Stimulated activated CD8-positive, alpha-beta memory T cell treated with anti-CD3 and anti-CD28 coated beads, Interleukin-7, amount 100 ng/mL, for 1 hour (primary cell): ENCODE measurements at places on chromosomes 12 and 14.

- no peak for DNase-seq
These were observed 7.2 kb upstream of the CRIP2 start for GRCh38 chr14:105467249-105467941.

GRCh38 chr12:131105736-131106348, 152.1 kb downstream of the ADGRD1 start:
- DNase-seq: no peak

DNA sequence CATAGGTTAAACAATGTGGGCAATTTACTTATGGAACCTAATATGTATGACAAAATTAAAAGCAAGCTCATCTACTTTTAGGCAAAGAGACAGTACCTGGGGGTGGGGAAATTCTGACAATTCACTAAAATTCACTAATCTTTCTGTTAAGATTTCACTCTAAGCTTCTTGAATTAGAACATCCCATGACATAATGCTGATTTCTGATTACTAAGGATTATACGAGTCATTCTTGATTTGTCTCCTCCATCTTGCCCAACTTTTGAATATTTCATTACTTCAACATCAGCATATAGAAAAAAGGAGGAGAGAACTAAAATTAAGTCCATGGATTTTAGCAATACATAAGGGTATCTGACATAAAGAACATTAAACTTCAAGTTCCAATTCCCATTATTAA, 2.4 kb downstream of the CEP83 start:
- no peak for DNase-seq

DNA sequence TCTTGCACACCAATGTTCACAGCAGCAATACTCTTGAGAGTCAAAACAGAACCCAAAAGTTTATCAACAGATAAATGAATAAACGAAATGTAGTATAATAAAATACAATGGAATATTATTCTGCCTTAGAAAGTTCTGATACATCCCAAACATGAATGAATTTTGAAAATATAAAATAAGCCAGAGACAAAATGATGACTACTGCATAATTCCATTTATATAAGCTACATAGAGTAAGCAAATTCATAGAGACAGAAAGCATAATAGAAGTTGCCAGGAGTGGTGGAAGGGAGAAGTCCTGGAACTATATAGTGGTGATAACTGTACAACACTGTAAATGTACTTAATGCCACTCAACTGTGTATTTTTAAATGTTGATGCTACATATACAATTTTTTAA, 21.1 kb downstream of the KDM5A start:
- DNase-seq: no peak

- DNase-seq: no peak
These were observed at the start of gene MYL2 for GRCh38 chr12:110920324-110920910. Gene MYL2, minus strand, starts transcription at chr12:110920579. Its CDS starts 50 bp downstream, at chr12:110920529.

- no peak for DNase-seq
These were observed 18.0 kb downstream of the BICD1 start for GRCh38 chr12:32124637-32125036.

DNA sequence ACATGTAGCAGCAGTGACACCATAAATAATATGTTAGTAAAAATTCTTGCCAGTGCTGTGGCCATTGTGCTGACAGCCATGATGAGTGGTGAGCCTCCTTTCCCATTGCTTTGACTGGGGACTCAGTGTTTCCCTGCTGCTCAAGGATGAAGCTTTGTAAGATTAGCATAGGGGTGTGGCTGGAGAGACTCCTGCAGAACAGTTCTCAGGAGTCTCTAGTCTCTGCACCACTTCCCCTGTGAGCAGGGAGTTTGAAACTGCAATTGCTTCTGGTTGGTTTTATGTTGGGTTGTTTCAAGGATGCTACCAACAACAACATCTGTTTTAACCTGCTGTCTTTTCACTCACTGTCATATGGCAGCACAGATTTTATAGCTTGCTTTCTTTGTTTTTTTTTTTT, 41.4 kb downstream of the ZC3H14 start:
- no peak for DNase-seq

DNA sequence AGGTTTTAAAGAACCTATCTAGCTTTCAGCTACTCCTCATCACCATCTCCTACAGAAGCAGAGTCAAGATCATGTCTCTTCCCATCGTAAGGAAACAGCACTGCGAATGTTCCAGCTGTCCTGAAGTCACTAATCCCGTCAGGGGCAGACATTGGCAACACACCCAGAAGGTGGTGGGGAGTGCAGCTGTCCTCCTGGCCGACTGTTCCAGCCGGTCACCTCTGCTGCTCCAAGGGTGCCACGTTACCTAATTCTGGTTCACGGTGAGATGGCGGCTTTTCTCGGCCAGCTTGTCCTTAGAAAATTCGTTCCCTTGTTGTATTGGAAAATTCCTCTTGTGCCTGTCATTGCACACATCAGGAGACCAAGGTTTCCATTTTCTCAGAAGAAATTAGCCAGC, 196.2 kb downstream of the ZFP36L1 start:
- no peak for DNase-seq

DNA sequence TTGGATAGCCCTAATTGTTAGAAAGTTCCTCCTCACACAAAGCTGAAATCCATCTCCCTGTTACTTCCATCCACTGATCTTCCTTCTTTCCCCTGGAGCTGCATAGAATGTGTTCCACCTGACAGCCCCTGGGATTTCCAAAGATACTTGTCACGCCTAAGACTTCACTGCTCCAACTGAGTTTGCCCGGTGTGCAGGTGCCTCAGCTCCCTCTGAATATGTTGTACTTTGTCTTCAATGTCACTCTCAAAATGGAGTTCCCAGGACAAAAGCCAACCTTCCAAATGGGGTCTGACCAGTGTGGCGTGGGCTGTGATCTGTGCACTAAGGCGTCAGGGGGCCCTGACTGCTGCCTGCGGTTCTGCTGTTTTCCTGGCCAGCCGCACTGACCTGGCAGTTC, 42.8 kb downstream of the CACNA2D4 start:
- no peak for DNase-seq

GRCh38 chr14:52089218-52089617, 20.4 kb upstream of the NID2 start:
- DNase-seq: no peak

DNA sequence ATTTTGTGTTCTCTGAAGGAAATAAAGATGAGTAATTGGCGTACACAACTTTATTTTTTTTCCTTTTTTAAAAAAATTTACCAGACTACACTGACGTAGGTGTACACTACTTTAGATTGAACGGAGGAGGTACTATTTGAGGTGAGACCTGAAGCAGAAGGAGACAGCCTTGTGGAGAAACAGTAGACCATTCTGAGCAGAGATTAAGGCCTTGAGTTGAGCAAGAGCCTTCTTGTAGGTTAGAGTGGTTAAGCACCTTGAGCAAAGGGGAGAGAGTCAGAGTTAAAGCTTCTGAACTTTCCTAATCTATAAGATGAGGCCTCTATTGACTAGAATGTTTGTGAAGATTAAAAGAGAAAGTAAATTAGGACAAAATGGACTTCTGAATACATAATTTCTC, 2.5 kb downstream of the LEMD3 start:
- no peak for DNase-seq

DNA sequence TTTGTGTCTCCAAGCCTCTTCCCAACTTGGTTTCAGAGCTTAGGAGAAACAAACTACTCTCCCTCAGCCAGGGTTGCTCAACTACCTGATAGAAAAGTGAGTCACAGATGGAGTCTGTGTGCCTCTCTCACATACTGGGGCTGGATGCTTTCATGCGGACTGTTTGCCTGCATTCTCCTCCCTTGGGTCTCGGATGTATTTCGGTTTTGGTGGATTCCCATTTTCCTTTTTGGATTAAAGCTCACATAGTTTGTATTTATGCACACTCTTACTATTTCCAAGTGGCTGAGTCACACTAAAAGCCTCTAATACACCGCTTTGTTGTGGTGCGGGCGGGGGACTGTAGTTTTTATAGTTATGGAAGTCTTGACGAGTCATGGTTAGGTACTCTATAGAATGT, 505.4 kb downstream of the LRFN5 start:
- no peak for DNase-seq

DNA sequence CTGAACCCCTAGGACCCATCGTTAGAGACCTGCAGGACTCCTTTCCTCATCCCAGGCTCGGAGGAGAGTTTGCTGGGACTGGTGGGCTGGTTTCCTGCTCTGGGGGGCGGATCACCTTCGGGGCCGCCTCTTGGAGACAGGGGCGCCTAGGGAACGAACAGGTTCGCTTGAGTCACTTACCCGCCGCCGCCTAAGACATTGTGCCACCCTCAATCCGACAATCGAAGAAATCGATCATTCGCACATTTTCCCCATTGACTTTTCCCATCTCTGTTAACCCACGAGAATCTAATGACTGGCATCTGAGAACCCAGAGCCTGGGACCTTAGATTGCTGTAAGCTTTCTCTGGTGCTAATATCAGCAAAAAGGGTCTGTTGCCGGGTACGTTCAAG, 322 bp downstream of the SLC39A9 start:
- DNase-seq: no peak

DNA sequence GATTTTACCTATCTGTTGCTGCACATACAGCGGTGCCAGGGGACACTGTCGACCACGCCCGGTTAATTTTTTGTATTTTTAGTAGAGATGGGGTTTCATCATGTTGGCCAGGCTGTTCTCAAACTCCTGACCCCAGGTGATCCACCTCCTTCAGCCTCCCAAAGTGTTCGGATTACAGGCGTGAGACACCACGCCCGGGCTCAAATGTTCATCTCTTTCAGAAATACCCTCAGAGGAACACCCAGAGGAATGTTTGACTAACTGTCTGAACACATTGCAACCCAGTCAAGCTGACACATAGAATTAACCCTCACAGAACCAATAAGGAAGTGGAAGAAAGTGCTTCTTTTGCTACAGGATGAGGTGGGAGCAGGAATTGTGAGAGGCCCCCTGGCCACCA, 15.0 kb upstream of the ETFBKMT start:
- no peak for DNase-seq

DNA sequence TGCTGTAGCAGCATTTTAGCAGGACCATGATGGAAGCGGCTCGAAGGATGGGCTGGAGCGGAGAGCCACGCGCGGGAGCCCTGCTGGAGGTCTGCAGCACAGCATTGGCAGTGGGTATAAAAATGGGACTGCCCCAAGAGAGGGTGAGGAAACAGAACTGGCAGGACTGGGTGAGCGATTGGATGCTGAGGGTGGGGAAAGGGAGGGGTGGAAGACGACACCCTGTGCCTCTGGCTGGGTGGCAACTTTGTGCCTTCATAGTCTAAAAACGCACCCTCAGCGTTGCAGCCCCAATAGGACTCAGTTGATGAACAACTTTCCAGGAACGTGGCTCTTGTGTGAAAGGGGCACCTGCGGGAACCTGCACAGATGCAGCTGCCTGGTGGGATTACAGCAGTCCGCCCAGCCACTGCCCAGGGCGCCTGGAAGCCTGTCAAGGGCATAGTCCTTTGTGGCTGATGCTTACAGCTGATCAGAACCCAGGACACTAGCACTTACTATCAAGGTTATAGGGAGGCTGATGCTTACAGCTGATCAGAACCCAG, 73.0 kb downstream of the NINJ2 start:
- DNase-seq: no peak

DNA sequence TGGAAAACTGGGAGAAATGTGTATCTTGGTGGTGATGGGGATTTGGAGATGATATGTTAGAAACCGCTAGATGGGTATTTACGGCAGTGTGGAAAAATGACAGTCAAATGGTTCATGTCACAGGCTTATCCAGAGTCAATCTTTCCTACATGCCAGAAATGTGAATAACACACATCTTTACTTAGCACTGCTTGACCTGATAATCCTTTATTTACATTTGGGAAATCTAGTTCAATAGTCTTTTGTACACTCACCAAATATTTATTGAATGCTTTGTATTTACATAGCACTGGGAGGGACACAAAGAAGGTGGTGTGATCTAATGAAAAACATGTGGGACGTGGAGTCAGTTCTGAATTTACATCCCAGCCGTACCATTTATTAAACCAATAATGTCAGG, 208.2 kb downstream of the DIO2 start:
- no peak for DNase-seq

DNA sequence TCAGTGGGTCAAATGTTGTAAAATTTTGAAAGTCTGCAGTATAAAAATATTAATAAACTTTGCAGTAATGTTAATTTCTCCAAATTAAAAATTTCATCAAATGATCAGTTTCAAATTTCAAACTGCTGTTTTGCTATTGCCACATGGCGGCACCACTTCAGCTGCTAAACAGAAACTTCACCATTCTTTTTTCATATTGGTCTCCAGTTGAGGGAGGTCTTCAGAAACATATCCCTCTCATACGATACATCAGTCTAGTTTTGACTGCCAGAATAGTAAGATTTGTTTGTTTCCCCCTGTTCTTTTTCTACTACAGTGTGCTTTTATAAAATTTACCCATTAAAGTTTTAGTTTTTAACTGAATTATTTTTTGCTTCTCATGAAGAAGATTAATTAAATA, 4.2 kb upstream of the TRHDE start:
- no peak for DNase-seq

DNA sequence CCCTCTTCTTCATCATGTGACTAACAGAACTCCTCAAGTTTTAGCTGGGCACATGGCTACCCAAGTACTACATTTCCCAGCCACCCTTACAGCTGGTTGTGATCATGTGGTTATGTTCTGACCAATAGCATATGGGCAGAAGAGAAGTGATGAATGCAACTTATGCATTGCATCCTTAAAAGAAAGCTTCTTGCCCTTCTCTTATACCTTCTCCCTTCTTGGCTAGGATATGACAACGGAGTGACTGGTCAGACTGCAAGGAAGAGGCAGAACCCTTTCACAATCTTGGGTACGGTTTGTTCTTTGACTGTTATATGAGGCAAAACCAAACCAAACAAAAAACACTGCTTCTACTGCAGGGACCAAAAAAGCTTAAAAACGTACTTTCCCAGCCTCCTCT, 66.5 kb upstream of the MAX start:
- DNase-seq: no peak
